Activated naive CD8-positive, alpha-beta T cell treated with anti-CD3 and anti-CD28 coated beads for 36 hours (primary cell): ENCODE measurements at places on chromosomes 7 and 10. TPM values are rescaled to one million over a fixed set of nuclear protein-coding genes. Genes with fewer than 3 reads are reported as not detected.
A peak's percentile ranks its signal among the peaks of the same experiment; 100 is the strongest.

DNA sequence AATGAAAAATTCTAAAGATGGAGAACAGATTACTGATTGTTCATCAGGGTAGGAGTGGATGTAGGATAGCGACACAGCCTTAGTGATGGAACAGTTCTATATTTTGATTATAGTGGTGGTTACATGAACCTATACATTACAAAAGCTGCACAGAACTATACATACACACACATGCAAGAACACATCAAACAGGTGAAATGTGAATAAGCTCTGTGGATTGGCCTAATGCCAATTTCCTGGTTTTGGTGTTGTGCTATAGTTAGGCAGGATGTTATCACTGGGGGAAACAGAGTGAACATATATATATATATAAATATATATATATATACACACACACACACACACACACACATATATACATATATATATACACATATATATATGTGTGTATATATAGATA lies 76.4 kb upstream of the PIK3CG start:
- no peak for DNase-seq

DNA sequence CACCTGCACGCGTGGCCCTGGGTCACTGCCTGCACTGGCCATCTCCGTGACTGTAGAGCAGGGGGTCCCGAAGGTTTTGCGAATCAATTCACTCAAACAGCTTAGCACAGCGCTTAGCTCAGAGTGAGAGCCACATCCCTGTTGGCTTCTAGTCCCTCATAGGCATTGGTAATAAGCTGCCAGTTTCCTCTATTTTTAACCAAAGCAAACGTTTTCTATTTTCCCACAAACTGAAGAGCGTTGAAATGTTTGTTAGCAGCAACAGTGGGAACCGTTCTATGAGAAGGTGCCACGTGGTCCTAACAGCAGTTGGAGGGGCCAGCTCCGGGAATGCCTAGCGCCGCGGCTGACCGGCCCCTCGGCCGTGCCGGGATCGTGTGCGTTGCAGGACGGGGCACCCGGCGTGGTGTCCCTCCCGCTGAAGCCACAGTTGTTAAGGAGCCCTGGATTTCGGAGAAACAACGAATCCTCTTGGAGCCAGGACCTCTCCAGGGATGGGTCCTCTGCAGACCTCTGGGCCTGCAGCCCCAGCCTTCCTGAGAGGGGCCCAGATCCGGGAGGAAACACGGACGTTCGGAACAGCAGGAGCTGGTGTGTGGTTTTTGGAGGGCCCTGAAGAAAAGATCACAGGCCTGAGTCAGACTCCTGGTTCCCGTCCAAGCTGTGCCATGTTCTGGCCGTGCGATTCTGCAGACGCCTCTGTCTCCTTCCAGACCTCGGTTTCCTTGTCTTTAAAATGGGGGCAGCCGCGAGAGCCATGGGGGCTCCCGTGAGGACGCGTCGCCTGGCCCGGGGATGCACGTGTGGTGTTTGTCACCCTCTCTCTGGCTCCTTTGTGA lies 40.3 kb downstream of the FAM20C start:
- no peak for DNase-seq

- no peak for DNase-seq
These were observed 80.0 kb downstream of the SHH start for GRCh38 chr7:155732286-155732685.

GRCh38 chr10:119316729-119317097 lies 109.3 kb downstream of the GRK5 start:
- no peak for DNase-seq

- DNase-seq, result no peak
These were observed 131.2 kb downstream of the RALA start for GRCh38 chr7:39754326-39755120.

DNA sequence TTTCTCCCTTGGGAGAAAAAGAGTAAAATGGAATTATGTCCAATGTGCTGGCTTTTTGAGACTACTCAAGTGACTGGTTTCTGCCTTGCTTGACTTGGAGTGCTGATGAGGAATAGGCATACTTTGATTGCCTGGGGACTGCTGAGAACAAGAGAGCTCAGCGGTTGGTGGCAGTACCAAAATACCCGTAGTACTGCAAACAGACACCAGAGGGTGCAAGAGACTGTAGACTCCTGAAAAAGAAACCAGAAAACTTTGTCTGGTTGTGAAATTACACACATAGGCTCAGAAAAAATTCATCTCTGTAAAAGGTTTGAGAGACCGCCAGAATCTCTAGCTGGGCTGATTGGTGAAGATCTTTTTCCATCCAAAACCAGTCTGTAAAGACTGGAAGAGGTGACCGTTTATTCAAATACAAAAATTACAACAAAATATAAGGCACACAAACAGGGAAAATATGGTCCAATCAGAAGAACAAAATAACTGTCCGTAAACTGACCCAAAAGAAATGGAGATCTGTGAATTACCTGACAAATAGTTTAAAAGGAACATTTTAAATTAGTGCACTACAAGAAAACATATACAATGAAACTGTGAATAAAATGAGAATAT lies 18.5 kb downstream of the BICC1 start:
- peak; percentile 50 for DNase-seq

DNA sequence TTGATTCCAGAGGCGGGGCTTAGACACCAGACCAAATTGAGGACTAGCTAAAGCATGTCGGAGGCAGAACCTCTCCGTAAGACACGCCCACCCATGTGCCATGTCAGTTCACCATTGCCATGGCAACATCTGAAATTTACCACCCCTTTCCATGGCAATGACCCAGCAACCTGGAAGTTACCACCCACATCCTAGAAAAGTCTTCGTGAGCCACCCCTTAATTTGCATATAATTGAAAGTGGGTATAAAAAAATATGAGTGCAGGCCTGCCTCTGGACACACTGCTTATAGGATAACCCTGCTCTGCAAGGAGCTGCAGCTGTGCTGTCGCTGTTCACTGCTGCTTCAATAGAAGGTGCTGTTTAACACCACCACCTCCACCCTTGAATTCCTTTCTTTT lies 28.0 kb downstream of the TMEM270 start:
- DNase-seq, result no peak

- no peak for DNase-seq
These were observed 35.8 kb downstream of the SLC26A4 start for GRCh38 chr7:107696330-107696946.

- DNase-seq, result no peak
These were observed 30.5 kb upstream of the XPNPEP1 start for GRCh38 chr10:109953766-109954165.

DNA sequence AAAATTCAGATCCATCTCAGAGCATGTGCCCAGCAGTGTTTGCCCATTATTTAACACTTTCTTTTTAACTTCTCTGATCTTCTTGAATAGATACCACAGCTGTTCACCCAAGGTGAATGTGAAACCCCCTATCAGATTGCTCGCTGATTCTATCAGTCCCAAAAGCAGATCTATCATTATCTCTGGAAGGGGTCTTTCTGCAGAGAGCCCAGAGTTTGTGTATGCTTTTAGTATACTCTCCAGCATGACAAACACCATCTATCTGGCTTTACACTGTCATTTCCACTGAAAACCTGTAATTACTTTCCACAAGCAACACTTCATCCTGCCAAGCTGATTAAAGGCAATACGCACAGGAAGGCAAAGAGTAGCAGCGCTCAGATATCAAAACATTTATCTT lies 168.2 kb downstream of the CACNA2D1 start:
- no peak for DNase-seq

- DNase-seq, result no peak
These were observed 5.5 kb downstream of the ZNF503 start for GRCh38 chr10:75395932-75396630.

DNA sequence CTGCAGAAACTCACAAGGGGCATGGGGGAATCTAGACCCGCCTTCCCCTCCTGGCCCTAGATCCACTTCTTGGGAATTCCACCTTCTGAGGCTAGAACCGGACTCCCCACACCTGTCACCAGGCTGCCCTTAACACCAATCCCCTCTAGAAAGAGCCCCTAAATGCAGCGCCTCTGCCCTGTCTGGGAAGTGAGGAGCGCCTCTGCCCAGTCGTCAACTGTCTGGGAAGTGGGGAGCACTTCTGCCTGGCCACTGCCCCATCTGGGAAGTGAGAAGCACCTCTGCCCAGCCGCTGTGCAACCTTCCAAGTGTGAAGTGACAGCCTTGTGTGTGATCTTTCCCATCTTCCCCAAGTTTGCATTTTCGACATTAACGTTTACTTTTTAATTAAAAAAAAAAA lies 8.8 kb downstream of the RCC1L start:
- no peak for DNase-seq

DNA sequence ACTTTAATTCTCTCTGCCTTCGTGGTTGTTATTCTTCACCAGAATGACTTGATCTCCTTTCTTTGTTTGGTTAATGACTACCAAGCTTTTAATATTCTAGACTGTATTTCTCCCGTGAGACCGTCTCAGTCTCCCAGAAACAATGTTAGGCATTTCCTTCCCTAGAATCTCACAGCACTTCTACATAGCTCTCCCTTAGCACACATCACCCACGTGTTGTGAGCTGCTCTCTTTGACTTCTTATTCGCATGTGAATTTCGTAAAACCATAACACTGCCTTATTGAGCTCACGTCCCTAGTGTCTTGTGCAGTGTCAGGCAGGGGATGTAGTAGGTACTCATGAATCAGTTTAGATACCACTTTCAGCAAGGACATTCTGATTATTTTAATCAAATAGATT lies 57.5 kb upstream of the MGAM2 start:
- DNase-seq, result no peak

GRCh38 chr7:105857009-105857952 lies 19.1 kb downstream of the ATXN7L1 start:
- no peak for DNase-seq

DNA sequence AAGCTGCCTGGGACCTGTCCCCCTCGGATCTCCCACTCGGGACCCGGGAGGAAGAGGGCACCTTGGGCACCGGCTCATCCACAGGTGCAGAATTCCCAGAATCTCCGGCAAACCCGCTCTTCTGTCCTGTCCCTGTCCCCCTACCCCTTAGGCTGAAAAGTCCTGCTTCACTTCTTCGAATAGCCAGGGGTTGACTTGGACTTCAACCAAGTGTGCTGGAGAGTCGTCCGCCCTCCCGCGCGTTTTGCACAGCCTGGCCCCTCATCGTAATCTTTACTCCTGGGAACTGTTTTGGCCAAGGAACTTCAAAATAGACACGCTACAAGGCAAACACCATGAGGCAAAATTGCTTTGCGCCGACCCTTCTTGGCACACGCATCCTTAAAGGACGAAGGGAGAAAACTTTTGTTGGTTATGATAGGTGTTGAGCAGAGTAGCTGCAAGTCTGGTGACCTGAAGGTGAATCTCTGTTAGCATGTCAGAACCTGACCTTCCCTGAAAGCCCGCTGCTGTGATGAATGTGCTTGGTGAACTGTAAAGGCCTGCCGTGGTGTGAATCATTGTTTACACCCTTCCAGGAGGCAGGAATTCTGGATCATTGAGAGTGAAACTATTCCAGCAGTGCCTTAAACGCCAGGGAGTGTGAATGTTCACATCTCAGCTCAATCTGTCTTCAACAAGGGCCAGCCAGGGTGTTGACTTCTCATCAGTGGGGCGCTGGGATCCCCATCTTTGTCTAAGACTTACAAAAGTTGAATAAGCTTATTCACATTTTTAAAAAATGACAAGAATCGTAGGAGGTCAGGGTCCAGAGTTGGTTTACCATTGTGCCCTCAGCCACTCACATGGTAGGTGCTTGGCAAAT lies 589 bp upstream of the RAPGEF5 start:
- no peak for DNase-seq

DNA sequence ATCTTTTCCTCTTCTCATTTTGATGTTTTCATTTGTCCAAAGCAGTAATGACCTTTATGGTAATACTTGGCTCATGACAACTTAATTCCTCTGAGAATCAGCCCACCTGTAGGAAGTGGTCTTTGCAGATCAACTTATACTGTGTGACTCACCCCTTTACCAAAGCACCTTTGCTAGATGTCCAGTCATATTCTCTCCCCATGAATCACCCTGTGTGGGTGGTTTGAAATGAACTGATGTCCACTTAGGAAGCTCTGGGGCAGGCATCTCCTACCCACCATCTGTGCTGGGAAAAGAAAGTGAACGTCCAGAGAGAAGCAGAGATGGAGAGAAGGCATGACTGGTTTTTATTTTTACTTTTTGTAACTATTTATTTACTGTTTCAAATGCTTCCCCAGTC lies 410.3 kb downstream of the KIF20B start:
- DNase-seq, result no peak

DNA sequence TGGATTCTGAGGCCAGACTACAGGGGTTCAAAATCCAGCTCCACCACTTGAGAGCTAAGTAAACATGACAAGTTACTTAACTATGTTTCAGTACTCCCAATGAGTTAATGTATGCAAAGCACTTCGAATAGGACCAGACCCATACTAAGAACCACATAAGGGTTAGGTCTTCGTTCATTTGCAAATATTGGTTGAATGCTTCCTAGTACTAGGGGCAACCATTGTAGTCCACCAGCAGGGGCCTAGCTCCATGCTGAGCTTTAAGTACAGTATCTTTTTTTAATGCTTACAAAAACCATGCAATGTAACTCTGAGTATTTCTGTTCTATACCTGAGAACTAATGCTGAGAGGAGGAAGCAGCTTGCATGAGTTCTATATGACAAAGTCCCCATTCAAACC lies 80.4 kb upstream of the PDE1C start:
- DNase-seq, result no peak

DNA sequence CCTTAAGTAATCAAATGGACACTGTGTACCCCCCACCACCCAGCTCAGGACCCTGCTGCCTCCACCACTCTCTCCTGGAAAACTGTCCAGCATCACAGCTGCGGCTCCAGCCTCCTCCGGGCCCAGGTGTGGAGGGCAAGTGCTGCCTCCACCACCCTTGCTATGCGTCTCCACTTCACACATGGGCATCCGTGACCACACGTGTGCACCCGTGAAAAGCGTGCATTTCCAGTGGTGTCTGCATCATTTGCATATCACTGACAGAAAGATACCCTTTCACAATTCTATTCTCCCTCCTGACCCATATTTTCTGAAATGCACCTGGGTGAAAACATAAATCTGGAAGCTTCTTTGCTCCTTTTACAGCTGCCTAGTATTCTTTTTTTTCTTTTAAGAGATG lies 89.7 kb upstream of the PDGFA start:
- DNase-seq, result no peak

- DNase-seq, result no peak
These were observed 3.2 kb downstream of the SLC35B4 start for GRCh38 chr7:134313543-134313942.

The MKLN1 gene
- total RNA-seq, result 36.7 TPM

The ABLIM1 gene
- 114 TPM for total RNA-seq

The MORN4 gene
- 3.4 TPM for total RNA-seq

The STEAP2 gene
- total RNA-seq, result not detected

The TMEM176B gene
- not detected for total RNA-seq

The CALY gene
- not detected for total RNA-seq

The MOGAT3 gene
- total RNA-seq, result not detected

The NKX1-2 gene
- total RNA-seq, result not detected

The LIPK gene
- total RNA-seq, result not detected

The ADCY1 gene
- not detected for total RNA-seq

The ZDHHC6 gene
- total RNA-seq, result 50.3 TPM

The PLAC9 gene
- not detected for total RNA-seq

The RAB18 gene
- total RNA-seq, result 58.3 TPM

The GSTO2 gene
- total RNA-seq, result 1.5 TPM

The NEUROD6 gene
- total RNA-seq, result not detected
